ENCODE measurements at places on chromosomes 4 and X.

DNA sequence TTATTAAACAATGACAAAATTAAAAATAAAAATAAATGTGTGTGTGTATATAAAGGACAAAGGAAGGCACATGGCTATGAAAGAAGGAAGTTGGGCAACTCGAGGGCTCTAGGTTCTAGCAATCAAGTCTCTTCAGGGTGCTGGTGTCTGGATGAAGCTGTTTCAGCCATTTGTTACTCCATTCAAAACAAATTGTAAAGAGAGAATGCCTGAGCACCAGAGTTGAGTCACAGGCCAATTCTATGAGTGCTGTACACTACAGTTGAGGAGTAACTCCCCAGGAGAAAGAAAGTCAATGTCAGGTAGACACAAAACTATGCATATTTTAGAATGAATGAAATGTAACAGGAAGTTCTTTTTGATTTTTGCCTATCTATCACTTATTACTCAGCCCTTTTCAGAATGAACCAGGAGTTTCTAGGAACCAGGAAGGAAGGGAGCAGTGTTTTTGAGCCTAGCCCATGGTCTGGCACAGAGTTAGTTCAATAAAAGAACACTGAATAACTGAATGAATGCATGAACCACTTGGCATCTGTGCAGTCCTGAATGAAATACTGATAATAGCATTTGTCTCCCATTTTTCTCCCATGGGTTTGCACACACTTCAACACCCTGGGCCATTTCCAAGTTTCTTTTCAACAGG, 151.7 kb upstream of the CPEB2 start:
- no peak for DNase-seq

DNA sequence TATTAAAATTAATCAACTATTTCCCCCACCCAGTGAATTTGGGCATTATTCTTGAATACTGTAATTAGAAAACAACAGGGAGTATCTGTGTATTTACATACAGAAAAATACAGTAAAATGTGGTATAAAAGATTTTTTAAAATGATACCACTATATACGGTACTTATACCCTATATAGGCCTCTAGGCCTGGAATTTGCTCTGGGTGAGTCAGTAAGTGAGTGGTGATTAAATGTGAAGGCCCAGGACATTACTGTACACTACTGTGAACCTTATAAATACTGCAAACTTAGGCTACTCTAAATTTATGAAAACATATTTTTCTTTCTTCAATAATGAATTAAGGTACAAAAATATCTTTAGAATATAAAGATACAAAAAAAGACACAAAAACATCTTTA, 6.3 kb upstream of the CSN3 start:
- no peak for DNase-seq

DNA sequence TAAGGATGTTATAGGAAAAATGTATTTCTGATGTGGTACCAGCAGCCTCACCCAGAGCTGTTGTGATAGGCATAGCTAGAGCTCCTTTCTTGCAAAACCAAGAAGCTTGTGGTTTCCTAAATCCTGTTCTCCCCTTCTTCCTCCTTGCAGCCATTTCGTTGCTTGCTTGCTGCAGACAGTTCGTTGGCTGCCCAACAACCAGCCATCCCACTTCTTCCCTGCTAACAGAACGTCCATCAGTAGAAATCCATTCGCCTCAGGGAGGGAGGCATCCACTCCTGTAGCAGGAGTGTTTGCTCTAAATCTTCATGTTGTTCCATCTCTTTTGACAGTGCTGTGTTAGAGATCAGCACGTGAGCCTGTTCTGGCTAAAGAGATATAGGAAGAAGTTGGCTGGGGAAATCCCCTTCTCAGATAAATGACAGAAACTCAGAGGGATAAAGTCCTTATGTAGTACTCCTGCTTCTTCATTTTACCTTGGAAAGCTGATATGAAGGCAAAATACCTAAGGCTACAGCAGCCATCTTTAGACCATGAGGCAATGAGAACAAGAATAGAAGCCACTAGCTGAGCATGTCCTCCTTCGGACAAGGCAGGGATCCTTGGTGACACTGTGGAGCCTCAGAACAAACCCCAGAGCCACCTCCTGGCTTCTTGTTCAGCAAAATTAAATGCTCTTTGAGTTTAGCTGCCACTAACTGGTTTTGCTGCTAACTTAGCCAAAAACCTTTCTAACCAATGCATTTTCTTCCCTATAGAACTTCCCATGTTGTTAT, 68.4 kb upstream of the RELL1 start:
- DNase-seq: no peak

GRCh38 chrX:20463296-20464075, 196.8 kb upstream of the RPS6KA3 start:
- DNase-seq: no peak

GRCh38 chr4:53688186-53688790, 97.0 kb upstream of the LNX1 start:
- no peak for DNase-seq

- no peak for DNase-seq
These were observed 9.0 kb upstream of the PITX2 start for GRCh38 chr4:110631584-110632505.

GRCh38 chr4:88573995-88574394, 18.3 kb upstream of the HERC3 start:
- no peak for DNase-seq

DNA sequence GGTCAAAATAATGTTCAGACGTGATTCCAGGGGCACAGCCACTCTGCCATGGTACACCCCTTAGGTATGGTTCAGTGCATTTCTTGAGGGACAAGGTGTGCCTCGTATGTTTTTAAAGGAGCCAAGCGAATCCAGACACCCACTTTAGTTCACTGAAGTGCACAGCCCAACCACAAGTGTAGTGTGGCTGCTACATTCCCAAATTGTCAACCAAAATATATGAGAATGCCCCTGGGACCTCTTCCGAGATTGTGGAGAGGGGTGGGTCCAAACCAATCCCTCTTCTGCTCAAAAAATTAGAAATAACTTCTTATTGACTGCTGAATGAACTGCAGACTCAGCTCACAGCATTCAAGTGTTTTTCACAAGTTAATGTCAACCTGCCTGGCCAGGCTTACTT, 7.4 kb upstream of the BRS3 start:
- no peak for DNase-seq

DNA sequence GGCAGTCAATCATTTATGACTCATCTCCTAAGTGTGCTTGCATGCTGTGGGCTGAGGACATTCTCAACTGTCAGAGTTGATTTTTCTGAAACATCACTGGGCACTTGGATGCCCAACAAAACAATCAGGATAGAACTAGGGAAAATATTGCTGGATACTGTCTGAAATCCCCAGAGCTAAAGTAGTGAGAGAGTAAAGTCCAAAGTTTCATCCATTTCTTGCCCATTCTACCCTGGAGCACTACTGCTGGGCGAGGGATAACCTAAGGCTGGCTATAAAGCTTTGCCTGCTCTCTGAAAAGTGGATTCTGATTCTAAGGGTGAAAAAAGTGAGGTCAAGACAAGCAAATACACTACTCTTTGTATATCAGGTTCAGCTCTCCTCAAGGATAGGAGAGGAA, 279.6 kb upstream of the EDA2R start:
- DNase-seq: no peak

DNA sequence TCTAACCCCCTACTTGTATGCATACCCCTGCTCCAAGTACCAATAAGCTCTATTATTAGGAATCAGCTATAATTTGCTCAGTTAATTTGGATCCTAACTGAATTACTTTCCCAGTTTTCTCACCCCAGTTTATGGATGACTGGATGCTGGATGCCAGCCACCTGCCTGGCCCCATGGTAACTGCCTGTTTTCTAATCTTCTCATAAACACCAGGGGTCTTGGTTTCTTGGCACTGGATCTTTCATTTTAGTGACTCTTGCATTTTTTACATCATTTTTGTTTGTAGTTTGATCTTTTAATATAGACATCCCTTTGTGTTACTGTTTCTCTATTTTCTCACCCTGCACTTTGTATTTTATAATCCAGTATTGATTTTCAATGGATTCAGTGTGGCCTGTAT, 246.8 kb downstream of the ADGRL3 start:
- DNase-seq: no peak

DNA sequence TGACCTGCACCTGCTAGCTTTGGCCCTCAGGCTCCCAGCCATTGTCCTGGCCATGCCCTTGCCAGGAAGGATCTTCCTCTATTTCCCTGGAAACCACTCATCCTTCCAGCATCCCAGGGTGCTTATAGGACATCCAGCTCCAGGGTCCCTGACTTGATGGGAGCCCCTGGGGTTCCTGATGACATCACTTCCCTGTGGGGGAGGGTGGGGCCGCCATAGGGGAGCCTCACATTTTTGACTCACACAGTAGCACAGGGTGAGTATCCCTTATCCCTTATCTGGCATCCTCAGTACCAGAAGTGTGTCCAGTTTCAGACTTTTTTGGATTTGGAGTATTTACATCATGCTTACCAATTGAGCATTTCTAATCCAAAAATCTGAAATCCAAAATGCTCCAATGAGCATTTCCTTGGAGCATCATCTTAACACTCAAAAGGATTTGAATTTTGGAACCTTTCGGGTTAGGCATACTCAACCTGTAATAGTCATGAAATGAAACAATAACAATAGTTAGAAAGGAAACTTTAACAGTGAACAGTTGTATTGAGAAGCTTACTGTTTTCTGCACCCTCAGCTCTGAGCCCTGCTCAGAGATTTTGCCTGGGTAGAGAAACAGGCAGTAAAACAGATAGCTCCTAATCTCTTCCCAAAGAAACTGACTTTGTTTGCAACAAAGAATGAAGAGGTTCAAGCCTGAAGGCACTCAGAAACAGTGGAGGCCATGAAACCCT, 22.1 kb downstream of the TNIP2 start:
- no peak for DNase-seq

DNA sequence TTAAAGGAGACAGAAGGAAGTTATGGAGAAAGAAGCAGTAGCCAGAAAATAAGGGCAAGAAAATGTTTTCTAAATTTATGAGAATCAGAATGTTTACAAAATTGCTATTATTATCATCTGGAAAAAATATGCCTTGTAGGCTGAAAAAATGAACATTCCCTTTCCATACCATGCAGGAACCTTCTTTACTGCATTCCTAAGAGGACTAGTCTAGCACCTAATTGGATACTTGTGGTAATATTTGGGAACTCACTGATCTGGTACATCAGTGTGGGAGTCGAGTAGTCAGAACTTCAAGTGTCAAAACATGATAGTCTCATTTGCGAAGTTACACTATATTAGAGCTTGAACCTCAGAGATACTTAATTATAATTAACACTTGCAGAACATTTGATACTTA, 51.9 kb downstream of the TET2 start:
- no peak for DNase-seq

DNA sequence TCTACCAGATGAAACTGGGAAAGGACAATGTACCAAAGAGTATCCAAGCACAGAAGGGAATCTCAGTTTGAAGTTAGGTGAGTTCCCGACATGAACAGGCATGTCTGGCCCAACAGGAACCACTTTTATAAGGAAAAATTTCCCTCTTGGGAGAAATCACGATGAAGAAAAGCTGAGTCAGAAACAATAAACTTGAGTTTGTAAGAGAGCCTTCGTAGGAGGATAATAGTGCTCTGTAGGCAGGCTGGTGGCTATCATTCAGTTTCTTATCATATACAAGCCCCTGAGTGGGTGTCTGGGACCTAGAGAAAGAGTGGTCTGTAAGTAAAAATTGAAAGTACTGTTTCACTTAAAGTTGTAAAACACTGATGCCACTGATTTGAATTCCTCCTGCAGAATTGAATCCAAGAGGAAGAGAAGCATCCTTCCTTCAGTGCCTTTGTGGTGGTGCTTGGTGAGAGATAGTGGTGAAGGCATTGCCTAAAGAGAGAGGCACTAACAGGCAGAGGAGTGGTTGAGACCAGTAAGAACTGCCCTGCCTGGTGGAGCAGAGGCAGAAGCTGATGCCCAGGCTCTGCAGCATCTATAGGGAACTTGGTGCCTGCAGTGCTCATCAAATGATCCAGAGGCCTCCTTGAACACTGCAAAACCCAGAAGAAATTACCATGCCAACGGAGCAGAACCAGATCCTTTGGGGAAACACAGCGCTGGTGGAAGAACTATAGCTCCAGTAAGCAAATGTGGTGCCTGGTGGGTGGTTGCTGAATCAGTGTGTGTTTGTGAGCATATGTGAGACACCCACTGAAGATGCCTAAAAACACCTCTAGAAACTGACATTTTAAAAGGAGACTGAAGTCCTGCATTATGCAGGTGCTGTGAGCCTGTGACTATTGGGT, 31.7 kb upstream of the METAP1 start:
- no peak for DNase-seq
